ENCODE measurements at places on chromosomes 12 and 14.
A peak's percentile ranks its signal among the peaks of the same experiment; 100 is the strongest.

DNA sequence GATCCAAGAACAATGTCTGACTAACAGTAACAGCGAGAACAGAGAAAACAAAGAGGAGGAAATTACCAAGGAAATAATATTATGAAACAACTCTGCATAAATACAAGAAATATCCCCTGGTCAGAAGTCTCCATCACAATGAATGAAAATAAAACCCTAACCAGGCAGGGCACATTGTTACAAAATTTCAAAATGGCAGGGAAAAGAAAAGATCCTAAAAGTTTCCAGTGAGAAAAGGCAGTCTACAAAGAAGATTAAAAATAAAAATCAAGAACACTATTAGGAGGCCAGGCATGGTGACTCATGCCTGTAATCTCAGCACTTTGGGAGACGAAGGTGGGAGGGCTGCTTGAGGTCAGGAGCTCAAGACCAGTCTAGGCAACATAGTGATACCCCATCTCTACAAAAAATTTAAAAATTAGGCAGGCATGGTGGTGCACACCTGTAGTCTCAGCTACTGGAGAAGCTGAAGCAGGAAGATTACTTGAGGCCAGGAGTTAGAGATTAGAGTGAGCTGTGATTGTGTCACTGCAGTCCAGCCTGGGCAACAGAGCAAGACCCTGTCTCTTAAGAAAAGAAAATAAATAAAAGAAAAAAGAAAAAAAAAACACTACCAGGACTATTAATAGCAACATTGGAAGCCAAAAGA, 47.8 kb downstream of the FERMT2 start:
- DNase-seq: peak; percentile 51

DNA sequence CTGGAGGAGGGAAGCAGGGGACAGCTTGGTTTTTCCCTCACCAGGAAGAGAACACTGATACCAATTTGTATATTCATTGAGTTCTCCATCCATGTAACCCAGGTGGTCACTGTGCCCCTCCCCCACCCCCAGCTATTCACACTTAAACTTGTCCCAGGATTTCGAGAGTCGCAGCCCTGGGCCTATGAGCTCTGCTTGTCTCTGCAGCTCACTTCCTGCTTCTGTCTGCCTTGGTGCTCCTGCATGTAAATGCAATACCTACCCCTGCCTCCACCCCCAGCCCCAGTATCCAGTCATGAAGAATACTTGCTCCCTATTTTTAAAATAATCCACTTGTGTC, 452.2 kb downstream of the BCL11B start:
- DNase-seq: no peak

GRCh38 chr12:67390273-67390672, 121.1 kb downstream of the CAND1 start:
- DNase-seq: no peak

DNA sequence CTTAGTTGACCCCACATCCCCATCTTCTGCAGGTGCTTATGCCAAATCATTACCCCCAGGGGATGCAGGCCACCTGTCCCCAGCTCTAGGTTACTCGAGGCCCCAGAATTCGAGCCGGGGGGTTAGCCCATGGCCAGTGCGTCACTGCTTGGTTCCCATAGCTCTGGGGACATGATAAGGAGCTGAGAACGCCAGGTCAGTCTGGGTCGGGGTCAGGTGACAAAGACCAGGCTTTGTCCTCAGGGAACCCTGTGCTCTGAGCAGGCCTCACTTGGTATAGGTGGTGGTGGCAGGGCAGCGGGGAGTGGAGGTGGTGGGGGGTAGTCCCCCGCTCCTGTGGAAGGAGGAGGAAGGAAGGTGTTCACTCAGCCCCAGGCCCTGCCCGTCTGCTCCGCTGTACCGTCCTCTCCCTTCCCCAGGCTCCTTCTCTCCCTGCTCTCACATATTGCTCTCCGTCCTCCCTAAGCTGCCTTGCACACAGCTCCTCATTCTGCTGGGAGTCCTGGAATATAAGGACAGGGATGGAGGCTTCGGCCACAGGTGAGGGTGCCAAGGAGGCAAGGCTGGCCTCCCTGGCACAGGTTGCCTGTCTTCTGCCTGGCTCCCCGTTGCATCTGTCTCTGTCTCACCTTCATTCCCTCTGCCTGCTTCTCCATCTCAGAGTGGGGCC, 2.0 kb upstream of the MYH6 start:
- no peak for DNase-seq

GRCh38 chr12:55037351-55037987, 17.7 kb downstream of the NEUROD4 start:
- DNase-seq: no peak

DNA sequence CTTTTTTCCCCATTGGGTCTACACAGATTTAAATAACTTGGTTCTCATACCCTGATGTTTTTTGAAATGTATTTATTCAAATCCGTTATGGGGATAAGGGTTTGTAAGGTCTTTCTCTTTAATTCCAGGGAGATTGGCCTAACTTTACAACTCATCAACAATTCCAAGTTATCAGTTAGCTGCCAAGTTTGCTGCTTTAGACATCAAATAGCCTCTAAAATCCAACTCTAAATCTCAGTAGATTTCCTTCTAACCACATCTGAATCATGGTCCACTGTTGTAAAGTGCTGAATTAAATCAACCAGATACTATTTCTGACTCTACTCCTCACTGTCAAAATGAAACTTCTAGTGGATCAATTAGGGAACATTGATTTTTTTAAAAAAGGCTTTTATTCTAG, 364.1 kb upstream of the E2F7 start:
- no peak for DNase-seq

- DNase-seq: no peak
Observed at GRCh38 chr12:34105392-34105933, 83.2 kb downstream of the ALG10 start.

DNA sequence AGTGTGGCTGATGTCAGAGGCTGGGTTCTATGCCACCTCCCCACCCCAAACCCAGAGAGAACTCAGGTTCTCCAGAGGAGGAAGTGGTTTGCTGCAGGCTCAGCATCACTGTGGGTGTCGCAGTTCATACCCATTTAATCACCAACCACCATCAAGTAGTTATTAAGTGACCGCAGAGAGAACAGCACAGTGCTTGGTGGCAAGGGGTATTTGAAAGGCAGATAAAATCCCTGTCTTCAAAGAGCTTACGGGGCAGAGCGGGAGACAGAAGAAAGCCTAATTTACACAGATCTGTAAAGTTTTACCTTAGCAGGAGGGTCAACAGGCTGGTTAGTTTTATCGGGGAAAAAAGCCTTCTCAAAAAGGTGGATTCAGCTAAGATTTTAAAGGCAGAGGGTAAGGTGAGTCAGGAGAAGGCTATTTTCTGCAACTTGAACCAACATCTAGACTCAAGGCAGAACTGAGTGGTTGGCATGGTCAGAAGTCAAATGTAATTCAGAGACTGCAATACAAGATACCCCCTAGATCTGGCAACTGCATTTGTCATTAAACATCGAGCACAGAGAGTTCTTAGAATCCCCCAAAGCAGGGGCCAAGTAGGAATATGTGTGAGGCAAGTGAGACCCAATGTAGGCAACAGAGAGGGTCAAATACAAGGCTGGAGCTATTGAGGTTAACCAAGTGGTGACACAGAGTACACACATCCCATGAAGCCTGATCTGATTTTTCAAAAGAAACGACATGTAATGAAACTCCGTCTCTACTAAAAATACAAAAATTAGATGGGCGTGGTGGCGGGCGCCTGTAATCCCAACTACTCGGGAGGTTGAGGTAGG, 13.2 kb downstream of the PXN start:
- no peak for DNase-seq

- peak; percentile 29 for DNase-seq
Observed at GRCh38 chr12:108333898-108334699, 5.0 kb downstream of the CMKLR1 start.

GRCh38 chr14:100850841-100851585, 25.1 kb downstream of the MEG3 start:
- DNase-seq: peak; percentile 35

- DNase-seq: peak; percentile 19
Observed at GRCh38 chr12:12877781-12878455, 13.4 kb upstream of the GPRC5A start.

DNA sequence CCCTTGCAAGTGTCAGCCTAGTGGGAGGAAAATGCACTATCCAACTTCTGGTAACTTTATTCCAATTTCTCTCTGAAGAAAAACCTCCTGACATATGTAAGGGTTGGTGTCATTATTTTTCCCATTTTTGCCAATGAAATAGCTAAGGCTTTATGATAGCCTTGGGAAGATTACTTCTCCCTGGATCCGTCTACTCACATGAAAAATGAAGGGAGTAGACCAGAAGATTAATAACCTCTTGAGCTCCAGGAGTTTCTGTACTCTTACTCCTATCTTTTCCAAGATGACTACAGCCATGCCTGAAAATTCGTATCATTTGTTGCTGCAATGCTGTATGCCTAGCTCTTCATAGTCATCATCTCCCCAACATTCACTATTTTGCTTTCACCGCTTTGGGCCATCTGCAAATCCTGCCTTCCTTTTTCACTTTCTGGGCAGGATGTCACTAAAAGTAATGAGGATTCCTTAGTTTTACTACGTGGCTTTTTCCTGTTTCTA, 18.8 kb downstream of the TC2N start:
- no peak for DNase-seq

DNA sequence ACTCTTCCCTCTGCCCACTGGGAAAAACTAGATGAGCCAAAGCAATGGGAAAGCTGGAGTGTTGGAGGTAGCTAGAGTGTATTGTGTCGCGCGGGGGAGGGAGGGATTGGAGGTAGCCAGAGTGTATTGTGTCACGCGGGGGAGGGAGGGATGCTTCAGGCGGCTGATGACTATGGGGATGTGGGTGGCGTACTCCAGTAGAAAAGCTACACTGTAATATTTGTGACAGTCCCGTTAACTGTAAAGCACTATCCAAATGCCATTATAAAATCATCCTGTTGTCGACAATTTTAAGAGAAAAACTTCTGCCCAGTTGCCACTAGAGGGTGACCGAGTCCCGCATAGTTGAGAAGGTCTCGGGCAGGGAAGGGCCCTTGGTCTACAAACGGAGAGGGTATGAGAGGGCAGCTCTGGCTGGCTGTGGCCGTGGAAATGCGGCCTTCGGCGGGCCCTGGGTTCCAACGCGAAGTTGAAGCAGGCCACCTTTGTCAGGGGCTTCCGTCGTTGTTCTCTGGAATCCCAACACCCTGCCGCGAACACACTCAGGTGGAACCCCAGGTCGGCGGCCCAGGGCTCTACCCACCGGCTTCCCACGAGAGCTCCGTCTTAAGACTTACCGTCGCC, 15.1 kb upstream of the PLEK2 start:
- peak; percentile 80 for DNase-seq

- no peak for DNase-seq
Observed at GRCh38 chr12:117580015-117580717, 218.7 kb upstream of the NOS1 start.

DNA sequence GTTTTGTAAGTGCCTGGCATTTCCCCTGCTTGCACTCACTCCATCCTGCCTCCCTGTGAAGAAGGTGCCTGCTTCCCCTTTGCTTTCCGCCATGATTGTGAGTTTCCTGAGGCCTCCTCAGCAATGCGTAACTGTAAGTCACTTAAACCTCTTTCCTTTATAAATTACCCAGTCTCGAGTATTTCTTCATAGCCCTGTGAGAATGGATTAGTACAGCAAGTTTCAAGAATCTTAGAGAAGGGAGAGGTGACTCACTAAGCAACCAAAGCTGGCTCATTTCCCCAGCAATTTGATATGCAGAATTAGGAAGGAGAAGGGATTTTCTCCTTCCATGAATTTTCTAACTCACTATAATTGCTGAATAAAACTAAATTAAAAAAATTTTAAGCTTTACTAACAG, 251.0 kb upstream of the FOXG1 start:
- peak; percentile 54 for DNase-seq
